IPS-NIHi11 (cell line): ENCODE measurements at places on chromosomes 13 and 19.

DNA sequence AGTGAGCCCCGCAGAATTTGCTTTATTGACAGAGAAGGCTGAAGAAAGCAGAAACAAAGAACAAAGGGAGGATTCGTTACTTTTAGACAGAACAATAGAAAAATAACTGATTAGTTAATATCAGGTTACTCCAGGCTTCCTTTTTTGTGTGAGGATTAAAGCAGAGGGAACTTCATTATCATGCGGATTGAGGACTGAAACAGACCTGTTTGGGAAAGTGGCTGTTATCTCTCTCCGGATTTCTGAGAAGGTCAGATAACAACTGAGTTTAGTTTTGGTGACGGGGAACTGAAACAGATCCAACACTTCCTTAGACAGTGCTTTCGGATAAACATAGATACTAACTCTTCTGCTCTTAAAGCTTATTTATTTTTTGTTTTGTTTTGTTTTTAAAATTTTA, 246.4 kb upstream of the ZNF507 start:
- DNase-seq: no peak

- peak; percentile 29 for DNase-seq
These were observed 30.3 kb downstream of the ZNF763 start for GRCh38 chr19:11995174-11995573.

DNA sequence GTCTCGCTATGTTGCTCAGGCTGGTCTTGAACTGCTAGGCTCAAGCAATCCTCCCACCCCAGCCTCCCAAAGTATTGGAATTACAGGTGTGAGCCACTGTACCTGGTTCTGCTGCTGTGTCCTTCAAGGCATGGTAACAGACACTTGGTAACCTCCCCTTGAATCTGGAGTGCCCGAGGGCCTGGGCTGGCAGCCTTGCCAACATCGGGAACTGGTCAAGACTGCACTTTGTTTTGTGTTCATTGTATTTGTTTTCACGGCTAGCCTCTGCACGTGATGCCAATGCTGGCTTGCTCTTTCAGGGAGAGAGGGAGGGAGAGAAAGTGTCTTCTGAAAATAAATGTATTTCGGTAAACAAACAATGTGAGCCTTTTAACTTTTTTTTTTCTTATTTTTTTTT, 12.0 kb downstream of the CERS4 start:
- peak; percentile 1 for DNase-seq

GRCh38 chr19:46841458-46842083, 9.1 kb downstream of the AP2S1 start:
- DNase-seq: no peak

DNA sequence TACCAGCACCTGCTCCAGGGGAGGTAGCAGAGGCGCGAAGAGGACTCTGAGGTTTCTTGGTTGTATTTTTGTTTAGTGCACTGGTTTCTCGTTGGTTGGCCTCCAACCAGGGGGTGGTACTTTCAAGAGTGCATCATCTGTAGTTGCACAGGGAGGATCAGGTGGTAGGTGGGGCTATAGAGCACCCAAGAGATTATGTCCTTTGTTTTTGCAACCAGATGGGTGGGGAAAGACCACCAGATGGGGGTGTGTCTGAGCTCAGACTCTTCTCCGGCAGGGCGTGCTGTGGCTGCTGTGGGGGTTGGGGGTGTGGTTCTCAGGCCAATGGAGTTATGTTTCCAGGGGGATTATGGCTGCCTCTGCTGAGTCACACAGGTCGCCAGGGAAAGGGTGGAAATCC, 254.4 kb upstream of the KLF12 start:
- DNase-seq: no peak

- DNase-seq: no peak
These were observed 351.0 kb upstream of the PCDH20 start for GRCh38 chr13:61766667-61767058.

- DNase-seq: no peak
These were observed 15.9 kb downstream of the PGLS start for GRCh38 chr19:17527326-17527725.

DNA sequence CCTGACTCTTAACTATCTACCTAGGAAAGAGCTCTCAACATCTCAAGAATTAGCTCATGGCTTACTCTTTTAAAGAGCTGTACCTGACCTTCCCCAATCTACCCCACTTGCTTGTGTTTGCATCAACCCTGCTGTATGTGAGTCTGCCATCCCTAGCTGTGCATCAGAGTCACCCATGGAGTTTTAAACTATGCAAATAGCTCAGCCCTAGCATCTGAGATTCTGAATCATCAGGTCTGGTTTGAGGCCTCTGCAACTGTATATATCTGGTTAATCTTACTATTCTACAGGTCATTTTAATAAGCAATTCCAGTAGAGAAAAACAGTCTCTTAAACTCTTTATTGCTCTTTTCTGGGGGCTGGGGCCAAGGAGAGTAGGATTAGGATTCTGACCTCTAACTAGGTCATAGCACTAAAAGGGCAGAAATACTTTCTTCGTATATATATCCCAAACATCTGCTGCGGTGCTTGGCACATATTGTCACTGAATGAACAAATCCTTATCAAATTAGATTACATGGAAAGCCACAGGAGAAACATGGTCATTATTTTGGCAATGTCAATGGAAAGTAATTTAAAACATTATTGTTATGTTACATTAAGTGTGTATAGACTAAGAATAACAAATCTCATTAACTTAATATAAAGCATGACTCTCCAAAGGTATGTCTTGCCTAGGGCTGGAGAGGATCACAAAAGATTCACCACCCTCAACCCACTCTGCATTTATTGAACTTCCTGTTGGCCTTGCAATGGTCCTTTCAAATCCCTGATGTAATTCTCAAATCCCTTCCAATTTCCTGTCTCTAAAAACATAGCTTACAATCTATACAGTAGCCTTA, 232.2 kb downstream of the DACH1 start:
- DNase-seq: no peak

GRCh38 chr19:5083547-5083965, 114.6 kb downstream of the KDM4B start:
- no peak for DNase-seq

DNA sequence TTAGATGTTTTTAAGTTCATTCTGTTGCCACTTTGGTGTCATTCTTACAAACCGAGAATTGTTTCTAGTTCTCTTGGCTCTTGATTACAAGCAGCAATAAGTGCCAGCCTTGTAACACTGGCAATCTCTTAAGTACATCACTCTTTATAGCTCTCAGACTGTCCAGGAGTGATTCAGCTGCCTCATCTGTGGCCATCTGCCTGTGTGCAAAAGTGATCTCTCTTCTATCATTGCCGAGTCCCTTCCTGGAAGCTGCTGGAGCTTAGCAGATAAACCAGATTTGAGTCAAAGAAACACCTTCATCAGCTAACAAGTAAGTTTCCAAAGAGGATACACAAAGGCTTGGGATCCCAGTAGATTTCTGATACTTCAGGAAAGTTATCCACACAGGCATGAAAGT, 23.2 kb downstream of the STOML3 start:
- DNase-seq: no peak

GRCh38 chr13:47858042-47859025, 142.7 kb downstream of the SUCLA2 start:
- DNase-seq: no peak

- no peak for DNase-seq
These were observed 28.3 kb downstream of the LYL1 start for GRCh38 chr19:13074378-13074777.

DNA sequence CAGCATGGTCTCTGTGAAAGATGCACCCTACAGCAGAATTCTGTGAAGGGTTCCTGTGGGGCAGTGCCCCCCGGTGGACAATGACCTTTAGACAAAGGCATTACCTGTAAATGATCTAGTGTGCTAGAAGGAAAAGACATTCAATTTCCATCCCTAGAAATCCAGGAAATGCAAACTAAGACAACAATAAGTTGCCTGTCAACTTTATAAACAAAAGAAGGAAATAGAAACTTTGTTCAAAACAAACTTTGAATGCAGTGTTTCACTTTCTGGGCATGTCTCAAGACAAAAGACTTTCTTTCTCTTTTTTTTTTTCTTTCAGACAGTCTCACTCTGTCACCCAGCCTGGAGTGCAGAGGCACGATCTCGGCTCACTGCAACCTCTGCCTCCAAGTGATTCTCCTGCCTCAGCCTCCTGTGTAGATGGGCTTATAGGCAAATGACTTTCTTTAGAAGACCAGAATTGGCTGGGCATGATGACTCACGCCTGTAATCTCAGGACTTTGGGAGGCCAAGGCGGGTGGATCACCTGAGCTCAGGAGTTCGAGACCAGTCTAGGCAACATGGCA, 15.5 kb downstream of the TEX101 start:
- no peak for DNase-seq

DNA sequence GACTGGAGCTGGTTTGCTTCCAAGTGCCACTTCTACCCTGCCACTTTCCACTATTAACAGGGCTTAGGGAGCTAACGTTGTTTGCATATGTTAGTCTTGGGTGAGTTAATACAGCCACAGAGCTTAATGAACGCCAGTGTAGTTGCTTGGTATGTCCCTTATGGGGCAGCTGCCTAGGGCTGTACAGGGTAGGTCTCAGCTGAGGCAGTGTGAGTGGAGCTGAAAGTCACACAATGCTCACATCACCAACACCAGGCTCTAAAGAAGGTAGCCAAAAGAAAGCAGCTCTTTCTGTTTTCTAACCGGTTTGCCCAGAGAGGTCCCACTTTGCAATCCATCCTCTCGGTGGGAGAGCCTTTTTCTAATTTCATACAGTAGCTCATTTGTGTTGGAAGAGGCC, 186.2 kb downstream of the RGCC start:
- no peak for DNase-seq

DNA sequence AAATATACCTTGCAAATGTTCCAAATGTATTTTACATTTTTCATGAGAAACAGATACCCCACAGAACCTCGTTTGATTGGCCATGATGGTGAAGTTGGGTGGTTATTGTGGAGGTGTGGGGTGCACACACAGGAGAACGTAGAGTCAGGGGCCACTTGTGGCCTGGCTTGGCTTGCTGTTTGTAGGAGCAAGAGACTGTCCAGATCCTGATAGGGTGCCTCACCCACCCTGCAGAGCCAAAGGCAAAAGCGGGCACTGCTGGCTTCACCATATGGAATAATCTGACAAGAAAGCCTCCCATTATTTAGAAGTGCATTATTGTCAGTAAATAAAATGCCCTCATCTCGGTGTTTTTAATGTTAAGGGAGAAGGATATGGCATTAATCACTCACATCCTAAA, 330.2 kb downstream of the TEX29 start:
- no peak for DNase-seq

GRCh38 chr19:11699931-11700794, 38.6 kb downstream of the ZNF823 start:
- peak; percentile 41 for DNase-seq

DNA sequence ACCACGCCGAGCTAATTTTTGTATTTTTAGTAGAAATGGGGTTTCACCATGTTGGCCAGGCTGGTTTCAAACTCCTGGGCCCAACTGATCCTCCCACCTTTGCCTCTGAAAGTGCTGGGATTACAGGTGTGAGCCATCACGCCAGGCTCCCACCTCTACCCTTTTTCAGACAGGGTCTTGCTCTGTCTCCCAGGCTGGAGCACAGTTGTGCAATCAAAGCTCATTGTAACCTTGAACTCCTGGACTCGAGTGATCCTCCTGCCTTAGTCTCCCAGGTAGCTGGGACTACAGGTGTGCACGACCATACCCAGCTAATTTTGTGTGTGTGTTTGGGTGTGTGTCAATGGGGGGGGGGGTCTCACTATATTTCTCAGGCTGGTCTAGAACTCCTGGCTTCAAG, 1.7 kb downstream of the RASGRP4 start:
- DNase-seq: no peak

DNA sequence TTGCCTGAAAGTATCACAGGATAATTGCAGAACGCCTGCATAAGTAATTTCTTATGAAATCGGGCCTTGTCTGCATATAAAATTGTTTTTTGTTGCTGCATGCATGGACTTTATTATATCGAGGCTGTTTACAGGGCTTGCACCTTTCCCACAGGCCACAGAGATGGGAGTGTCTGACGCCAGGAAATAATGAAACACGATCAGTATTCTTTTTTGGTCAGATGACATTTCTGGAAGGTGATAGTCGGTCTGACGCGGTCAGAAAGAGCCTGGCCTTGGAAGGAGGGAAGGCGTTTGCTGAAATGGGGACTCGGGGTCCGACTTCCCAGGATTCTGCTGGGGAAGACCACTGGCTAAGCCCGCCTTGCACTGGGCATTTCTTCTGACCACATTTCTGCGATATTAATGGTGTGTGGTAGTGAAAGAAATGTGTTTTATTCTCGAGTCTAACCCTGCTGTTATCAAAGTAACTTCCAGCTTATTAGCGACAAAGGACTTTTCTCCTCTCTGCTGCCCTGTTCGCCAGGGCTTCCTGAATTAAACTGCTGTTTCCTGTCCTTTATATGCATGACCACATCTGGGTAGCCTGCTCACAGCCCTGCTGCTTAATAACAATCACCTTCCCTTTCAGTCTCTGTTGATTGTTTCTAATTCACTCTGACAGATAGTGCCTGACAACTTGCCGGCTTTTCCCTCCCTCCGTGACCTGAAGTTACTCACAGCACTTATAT, 11.6 kb upstream of the ZNF536 start:
- peak; percentile 46 for DNase-seq

- no peak for DNase-seq
These were observed 78.7 kb upstream of the SERP2 start for GRCh38 chr13:44294876-44295275.

DNA sequence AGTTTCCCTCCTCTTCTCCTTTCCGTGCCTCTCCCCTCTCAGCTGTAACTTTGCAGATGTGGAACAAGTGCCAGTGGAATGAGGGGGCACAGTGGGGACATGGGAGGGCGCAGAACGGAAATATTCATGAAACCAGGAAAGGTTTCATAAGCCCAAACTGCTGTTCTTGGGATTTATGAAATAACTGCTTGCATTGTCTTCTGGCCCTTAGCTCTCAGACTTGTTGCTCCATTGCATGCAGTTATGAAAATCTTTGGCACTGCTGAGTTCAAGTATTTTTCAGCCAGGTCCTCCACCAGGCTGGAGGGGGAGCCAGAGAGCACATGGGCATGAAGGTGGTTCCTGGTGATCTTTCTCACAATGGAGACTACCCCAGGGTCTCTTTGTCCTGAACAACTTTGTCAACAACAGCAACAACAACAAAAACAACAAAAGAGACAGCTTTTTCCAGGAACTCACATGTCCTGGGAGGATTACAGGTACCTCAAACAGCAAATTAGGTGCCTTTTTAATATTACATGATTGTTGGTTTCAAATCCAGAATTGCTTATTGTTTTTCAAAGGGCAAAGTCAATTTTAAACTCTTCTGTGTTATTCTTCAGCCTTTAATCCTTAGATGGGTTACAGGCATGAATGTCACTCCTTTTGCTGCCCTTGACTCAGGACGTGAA, 1.5 kb downstream of the RGCC start:
- DNase-seq: peak; percentile 62

DNA sequence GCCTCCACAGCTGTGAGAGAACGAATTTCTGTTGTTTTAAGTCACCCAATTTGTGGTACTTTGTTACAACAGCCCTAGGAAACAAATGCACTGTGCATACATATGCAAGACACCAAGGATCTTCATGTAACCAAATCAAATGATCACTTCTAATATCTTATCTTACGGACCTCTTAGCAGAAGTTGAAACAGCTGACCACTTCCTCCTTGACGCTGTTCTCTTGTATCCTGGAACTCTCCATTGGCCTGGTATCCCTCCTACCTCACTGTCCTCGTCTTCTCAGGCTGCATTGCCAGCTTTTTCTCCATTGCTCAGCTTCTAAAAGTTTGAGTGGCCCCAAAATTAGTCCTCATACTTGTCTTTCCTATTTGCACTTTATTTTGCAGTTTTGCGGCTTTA, 200.4 kb downstream of the DLEU7 start:
- no peak for DNase-seq
